ENCODE measurements at places on chromosomes 13 and 19.

GRCh38 chr19:50258918-50259372 is 55.5 kb downstream of the MYH14 start:
- DNase-seq = no peak

GRCh38 chr13:30163441-30163840 is 143.9 kb downstream of the KATNAL1 start:
- DNase-seq = no peak

- DNase-seq = no peak
These were observed 51.4 kb downstream of the VWA8 start for GRCh38 chr13:41909506-41909905.

DNA sequence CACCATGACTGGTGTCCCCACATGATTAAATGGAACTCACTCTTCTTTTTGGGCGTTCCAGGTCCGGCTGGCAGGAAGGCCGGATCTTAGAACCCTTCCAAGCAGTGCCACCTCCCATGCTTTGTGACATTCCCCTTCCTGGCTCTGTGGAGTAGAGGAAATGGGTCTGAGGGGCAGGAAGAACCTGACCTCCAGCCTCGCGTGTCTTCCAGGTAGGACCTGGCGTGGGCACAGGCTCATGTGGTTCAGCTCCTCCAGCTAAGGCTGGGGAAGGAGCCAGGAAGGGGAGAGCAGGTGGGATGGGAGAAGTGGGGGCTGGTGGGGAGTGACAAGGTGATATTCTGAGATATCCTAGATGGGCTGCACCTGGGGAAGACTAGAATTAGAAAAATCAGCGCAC is 2.1 kb downstream of the TMEM255B start:
- no peak for DNase-seq

DNA sequence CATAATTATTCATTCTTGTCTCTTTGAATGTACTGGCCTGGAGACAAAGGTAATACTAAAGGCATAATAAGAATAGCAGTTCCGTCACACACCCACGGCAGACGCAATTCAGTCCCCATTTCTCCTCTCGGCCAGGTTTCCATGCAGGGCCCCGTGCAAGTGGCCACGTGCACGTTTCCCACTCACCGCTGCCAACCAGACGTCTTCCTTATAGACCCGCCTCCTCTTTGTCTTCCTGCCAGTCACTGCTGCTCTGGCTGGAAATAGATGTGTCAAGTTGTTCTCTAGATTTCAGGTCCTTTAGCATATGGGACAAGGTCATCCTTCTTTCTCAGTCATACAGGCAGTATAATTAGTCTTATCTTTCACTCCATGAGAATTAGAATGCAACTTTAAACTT is 204.3 kb downstream of the SUCLA2 start:
- no peak for DNase-seq

GRCh38 chr13:45142440-45143345 is 22.4 kb downstream of the GTF2F2 start:
- no peak for DNase-seq

DNA sequence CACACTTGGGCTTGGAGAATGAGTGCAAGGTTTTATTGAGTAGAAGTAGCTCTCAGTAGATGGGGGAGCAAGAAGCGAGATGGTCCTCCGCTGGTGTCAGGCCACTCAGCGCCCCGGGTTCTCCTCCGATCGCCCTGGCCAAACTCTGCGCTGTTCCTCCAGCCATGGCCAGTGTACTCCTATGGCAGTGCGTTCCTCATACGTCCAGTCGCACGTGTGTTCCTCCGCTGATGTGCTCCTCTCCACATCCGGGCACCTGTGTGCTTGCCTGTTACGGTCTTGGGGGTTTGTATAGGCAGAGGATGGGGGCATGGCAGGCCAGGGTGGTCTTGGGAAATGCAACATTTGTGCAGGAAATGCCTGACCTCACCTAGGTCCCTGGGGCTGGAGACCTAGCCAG is 1899.4 kb downstream of the PCDH9 start:
- DNase-seq = no peak

GRCh38 chr19:39106194-39106593 is 19.4 kb upstream of the PAK4 start:
- no peak for DNase-seq

DNA sequence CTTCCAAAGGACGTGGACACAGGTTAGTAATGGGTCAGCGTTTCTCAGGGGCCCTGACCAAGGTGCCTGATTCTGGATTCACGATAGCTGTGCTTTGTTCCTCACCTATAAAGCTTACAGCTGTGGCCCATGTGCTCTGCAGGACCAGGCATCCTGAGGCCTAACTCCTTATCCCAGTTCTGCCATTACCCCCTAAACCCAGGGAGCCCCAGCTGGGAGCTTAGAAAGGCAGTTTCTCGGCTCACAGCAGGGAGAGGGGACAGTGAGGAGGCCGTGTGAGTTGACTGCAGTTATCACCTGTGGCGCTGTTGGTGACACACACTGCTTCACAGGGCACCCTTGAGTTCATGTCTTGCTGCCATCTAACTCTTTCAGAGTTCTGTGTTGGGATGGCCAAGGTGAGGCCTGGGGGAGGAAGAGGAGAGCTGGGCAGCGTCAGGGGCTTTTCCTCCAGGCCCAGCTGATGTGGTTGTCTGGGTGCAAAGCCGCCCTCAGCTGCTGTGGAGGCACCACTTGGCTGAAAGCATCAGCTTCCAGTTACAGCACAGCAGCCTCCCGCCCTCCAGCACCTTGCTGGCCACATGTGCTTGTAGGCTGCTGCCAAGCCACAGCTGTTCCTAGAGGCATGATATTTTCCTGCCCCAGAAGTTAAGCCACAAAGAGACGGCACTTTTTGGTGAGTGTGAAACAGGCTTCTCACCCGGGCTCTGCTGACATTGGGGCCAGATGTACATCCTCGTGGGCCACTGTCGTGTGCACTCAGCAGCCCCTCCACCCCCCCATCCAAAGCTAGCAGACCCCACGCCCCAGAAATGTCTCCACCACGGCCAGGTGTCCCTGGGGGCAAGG is 99.6 kb upstream of the MCF2L start:
- no peak for DNase-seq

- no peak for DNase-seq
These were observed 30.8 kb upstream of the CEBPA start for GRCh38 chr19:33333151-33333550.

DNA sequence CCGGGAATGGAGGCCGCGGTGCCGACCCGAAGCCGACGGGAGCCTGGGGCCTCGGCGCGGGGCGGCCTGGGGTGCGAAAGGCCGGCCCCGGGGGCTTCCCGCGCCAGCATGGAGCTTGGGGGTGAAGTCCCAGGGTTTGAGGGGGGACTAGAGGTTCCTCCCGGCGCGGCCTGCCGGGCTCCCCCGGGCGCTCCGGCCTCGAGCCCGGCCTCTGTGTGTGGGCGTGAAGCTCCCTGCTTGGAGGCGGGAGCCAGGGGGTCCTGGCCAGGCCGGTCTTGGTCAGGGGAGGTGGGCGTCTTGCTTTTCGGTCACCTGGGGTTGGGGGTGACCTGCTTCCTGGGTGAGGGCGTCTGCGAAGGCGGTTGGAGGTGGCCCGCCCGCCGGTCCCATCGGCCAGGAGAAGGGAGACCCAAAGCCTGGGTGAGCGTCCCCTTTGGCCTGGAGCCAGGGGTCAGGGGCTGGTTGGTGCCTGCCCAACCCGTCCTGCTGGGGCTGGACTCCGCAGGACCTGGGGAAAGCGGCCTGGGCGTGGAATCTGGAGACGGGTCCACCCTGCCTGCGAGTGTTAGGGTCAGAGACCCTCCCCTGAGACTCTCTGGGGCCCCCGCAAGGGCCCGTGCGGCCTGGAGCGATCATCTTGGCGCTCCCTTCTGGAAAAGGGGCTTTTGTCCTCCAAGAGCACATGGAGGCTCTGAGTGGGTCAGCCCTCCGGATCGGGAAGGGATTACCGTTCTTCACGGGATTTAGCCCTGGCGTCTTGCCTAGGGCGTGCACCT is 535 bp downstream of the BSG start:
- DNase-seq = no peak

- no peak for DNase-seq
These were observed 3.9 kb downstream of the SIAH3 start for GRCh38 chr13:45847554-45848224.

GRCh38 chr19:5035793-5036697 is 67.1 kb downstream of the KDM4B start:
- no peak for DNase-seq

GRCh38 chr13:98873377-98874028 is 104.4 kb downstream of the DOCK9 start:
- no peak for DNase-seq

- no peak for DNase-seq
These were observed 32.7 kb downstream of the FBN3 start for GRCh38 chr19:8116437-8117293.

GRCh38 chr13:54356209-54356608 is 1327.6 kb downstream of the OLFM4 start:
- DNase-seq = no peak

DNA sequence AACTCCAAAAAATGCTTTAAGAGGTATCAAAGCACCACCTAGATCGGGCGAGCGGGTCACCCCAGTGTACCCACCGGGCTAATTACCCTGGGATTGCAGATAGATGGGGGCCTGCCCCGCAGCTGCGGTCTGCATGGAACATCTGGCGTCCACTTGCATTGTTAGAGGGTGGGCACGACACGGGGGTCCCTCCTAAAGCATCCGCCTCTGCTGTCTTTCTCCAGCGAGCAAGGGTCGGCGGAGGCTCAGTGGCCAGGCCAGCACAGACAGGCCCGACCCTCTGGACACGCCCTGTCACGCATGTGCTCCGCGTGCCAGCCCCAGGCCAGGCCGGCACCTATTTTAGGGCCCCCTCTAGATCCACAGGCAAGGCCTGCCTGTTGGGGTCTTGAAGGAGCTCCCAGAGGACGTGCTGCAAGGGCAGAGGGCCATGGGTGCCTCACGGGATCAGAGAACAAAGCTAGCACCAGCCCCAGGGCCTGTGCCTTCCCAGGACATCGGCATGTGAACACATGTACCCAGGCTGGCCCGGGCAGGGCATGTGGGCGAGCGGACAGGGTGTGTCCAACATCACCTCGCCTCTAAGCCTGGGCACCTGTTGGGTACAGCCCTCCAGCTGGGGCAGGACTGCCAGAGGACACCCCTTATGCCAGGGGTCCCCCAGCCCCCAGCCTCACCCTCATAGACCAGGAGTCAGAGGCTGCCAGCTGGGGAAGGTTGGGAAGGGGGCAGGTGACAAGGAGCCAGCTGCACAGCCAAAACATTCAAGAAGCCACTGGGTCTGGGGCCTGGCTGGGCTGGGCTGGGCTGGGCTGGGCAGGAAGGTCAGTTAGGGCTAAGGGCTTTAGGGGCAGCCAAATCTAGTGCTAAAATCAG is 35.6 kb upstream of the NANOS3 start:
- DNase-seq = no peak

- DNase-seq = no peak
These were observed 25.9 kb downstream of the IGFL2 start for GRCh38 chr19:46173886-46174480.

GRCh38 chr19:13883516-13884064 is 6.7 kb downstream of the NANOS3 start:
- no peak for DNase-seq

GRCh38 chr19:7088999-7089398 is 19.5 kb downstream of the ZNF557 start:
- DNase-seq = no peak
